ENCODE measurements at places on chromosomes 5 and 9.

DNA sequence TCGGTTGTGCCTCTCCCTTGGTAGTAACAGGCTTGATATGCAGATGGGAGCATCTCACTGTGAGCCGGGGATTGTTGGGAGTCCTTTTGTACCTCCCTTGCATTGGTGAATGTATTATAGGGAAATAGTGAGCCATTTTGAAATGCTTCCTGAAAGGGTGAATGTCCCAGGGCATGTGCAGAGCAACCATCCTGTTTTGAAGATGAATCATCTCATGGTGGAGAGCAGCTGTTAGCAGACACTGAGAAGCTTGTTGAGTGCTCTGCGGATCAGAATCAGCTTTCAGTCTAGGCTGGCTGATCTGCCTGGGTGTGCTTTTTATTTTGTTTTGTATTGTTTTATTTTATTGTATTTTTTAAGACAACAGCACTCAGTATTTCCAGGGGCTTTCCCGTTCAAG is 29.7 kb downstream of the SLC36A1 start:
- no peak for DNase-seq

- no peak for DNase-seq
Observed at GRCh38 chr5:150155258-150156026, at the start of gene PDGFRB. TSS of gene PDGFRB (minus strand) at chr5:150155845. CDS start at chr5:150137047, 18,798 bp downstream.

- DNase-seq = no peak
Observed at GRCh38 chr9:91847581-91848091, 102.4 kb downstream of the ROR2 start.

DNA sequence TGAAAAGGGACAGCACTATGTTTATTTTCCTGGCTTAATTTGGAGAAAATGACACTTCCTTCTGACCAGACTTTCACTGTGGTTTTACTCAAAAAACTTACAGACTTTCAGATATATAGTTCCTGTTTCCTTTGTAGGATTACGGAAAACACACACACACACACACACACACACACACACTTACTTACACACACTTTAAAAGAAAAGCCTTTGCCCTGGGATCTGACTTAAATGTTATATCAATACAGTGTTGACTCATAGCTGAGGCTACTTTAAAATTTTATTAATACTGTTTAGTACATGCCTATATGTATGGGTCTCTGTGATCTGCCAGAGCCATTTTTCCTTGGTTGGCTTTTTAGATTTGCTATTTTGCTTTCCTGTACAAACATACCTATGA is 758.3 kb downstream of the DNAH5 start:
- DNase-seq = no peak

- DNase-seq = no peak
Observed at GRCh38 chr5:7801891-7802614, 48.9 kb downstream of the CFAP90 start.

DNA sequence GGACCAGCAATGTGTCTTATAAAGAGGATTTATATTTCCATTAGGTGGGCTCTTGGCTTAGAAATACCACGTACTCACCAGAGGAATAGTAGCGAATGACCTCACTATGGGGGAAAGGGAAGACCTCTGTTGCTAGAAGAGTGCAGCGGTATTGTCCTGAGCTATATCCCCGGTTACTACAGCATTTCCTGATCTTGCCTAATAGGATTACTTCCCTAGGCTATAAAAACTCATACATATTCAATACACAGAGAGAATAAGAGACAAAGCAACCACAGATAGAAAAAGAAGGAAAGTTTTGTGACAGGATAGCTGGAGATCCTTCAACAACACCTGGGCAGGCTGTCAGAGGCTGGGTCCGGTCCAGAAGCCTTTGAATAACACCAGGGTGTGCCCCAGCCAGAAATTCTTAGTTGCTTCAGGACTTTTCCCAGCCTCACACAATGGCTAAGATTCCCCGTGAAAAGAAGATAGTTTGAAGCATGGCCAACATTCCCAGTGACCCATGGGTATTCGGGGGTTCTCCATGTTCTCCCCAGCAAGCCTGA is 85.4 kb downstream of the TRIM36 start:
- no peak for DNase-seq

GRCh38 chr9:68805890-68806517 is 101.0 kb downstream of the PIP5K1B start:
- DNase-seq = no peak

GRCh38 chr5:39466846-39467245 is 42.1 kb upstream of the DAB2 start:
- no peak for DNase-seq

DNA sequence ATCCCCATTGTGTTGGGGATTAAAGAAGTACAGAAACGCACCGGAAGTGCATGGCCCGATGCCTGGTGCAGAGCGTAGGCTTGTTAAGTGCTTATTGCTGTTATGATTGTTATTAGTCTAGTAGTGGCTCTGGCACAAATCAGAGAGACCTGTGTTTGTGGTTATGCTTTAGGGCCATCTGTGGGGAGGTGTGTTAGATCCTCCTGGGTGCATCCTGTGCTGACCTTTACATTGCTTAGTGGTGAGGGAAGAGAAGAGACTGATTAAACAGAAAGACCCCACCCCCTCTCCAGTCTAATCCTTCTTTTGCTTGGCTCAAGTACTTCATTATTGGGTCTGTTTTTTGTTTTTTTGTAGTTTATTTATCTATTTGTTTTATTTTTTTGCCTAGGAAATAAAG is 112.7 kb upstream of the SPRY4 start:
- DNase-seq = no peak

DNA sequence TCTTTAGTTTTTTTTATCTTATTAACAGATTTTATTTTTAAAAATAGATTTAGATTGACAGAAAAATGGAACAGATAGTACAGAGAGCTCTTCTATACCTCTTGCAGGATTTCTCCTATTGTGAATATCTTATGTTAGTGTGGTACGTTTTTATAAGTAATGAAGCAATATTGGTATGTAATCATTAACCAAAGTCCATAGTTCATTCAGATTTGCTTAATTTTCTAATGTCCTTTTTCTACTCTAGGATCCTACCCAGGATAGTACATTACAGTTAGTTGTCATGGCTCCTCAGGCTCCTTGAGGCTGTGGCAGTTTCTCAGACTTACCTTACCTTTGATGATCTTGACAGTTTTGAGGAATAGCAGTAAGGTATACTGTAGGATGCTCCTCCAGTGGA is 30.4 kb downstream of the PPP2R2B start:
- no peak for DNase-seq

GRCh38 chr5:181192337-181193046 is 12.5 kb downstream of the TRIM7 start:
- no peak for DNase-seq

GRCh38 chr9:30075451-30076199 is 2308.8 kb upstream of the ACO1 start:
- DNase-seq = no peak

- no peak for DNase-seq
Observed at GRCh38 chr9:8666060-8666459, 866.5 kb upstream of the DMAC1 start.

GRCh38 chr5:119583684-119584083 is 45.7 kb upstream of the FAM170A start:
- DNase-seq = no peak

DNA sequence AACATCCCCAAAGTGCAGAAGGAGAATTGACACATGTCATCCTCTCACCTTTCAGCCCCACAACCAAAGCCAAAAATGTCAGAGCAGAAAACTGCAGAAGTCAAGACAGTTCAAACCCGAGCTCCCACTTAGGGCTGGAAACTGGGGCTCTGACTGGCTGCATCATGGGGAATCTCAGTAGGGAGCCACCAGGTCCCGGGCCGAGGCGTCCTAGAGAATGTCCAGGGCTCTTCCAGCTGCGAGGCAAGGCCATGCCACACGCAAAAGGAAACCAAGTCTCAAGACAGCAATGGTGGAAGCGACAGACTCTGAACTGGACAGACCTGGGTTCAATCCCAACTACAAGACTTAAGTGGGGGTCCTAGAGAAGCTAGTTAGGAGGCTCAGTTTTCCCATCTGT is 13.8 kb downstream of the SH3PXD2B start:
- no peak for DNase-seq

- DNase-seq = no peak
Observed at GRCh38 chr5:19140276-19140675, 847.7 kb downstream of the CDH18 start.

- no peak for DNase-seq
Observed at GRCh38 chr5:69271376-69271775, 36.7 kb downstream of the CDK7 start.

DNA sequence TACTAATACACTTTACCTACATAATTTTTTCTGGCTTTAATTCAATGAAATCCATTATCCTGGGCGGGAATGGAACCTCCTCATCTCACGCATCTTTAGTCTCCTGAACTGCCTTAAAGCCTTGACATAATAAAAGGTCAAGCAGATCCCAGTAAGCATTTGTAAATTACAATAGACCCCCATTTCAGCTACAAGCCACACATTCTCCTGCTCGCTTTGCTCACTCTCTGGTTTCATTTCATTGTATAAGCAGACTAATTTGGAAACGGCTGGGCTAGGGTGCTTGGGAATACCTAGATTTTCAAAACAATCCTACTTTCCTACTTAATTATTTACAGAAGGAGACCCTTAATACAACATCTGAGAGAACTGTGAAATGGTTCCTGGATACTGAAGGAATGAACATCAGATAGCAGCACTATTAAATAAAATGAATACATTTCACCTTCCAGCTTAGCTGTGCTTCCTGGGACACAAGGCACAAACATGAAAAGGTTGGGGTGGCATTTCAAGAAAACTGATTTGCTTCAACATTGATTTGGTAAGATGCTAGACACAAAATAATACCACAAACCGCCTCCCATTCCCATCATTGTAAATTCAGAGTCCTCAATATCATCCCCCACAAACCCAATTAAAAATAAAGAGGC is 1.5 kb downstream of the JAKMIP2 start:
- DNase-seq = no peak

DNA sequence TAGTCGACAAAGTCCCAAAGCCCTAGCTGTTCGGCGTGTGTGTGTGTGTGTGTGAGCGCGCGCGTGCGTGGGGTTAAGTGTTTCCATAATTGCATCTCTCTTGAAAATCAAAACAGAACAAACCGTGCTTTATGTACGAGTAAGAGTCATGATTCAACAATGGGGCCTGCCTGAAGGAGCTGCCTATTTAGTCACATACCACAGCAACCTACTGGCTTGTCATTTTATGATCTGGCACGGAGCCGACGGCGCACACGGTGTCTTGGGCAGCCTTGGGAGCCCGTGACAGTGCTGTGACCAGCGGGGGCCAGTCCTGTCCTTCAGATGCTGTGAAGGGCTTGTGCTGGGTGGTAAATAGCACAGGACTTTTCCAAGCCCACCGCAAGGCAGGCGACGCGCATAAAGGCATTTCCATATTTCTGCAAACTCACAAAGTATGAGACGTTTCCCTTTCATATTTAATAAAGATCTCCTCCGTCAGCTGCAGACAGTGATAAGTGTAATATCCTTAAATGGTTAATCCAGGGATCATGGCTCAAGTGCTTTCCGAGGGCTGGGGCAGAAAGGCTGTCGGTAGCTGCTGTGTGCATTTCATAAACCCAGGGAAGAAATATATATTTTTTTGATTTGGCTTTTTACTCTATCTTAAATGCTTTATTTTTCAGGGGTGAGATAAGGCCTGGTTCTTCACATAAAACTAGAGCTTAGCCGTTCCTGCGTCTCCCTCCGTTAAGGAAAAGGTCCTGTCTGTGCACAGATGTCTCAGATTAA is 270.2 kb upstream of the IRX1 start:
- DNase-seq = no peak

DNA sequence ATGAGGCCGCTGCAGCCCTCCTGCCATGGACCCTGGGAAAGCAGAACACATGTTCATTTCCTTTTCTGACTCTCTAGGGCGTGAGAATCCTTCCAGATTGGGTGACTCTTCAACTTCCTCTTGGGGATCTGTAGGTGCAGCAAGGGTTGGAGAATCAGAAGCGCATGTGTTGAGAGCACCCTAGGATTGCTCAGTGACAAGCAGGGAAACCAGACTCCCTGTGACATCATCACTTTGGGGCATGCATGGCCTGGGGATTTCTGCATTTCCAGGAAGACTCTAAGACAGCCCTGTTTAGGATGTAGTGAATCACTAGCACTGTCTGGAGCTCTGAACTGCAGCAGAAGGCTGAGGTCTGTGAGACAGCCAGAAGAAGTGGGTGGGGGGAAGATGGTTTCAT is 15.1 kb upstream of the LCP2 start:
- no peak for DNase-seq

GRCh38 chr5:28729067-28729466 is 1690.7 kb upstream of the CDH9 start:
- no peak for DNase-seq

- no peak for DNase-seq
Observed at GRCh38 chr5:75006865-75007822, 45.2 kb downstream of the GCNT4 start.

- DNase-seq = no peak
Observed at GRCh38 chr5:138685193-138685745, 68.0 kb upstream of the CTNNA1 start.

- DNase-seq = no peak
Observed at GRCh38 chr5:105696440-105696839, 1974.3 kb downstream of the EFNA5 start.
